ENCODE measurements at places on chromosomes 13 and 19.

DNA sequence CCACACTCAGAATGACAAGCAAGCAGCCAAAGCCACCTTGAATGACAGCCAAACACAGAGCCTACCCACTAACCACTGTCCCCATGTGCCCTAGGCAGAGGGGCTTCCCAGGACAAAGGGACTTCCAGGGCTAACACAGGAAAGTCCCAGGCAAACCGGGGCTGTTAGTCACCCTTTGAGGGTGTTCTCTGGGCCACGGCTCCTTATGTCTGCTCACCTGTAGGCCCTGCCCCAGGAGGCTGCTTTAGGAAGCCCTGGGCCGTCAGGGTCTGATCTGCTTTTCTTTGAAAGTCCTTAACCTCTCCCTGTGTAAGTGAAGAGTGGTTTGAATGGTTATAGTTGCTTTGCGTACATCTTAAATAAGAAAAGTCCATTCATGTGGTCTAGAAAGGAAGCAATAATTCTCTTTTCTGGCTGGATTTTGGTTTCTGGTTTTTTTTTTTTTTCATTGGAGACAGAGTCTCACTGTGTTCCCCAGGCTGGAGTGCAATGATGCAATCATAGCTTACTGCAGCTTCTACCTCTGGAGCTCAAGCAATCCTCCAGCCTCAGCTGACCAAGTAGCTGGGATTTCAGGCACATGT is 161.4 kb downstream of the EFNB2 start:
- DNase-seq, result no peak

DNA sequence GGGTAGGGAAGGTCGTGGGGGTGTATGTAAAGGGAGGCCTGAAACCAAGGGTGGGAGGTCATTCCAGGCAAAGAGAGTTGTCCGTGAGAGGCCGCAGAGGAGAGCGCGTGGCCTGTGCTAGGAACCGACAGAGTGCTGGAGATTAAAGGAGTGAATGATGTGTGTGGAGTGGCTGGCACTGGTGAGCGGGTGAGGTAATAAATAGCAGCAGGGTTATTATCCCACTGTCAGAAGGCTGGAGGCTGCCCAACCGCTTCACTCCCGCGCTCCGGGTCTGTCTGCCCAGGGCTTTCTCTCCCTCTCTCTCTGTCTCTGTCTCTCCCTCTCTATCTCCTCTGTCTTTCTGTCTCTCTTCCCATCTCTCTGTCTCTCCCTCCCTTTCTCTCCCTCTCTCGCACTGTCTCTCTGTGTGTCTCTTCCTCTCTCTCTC is 17.4 kb downstream of the ZNF579 start:
- peak; percentile 68 for DNase-seq

DNA sequence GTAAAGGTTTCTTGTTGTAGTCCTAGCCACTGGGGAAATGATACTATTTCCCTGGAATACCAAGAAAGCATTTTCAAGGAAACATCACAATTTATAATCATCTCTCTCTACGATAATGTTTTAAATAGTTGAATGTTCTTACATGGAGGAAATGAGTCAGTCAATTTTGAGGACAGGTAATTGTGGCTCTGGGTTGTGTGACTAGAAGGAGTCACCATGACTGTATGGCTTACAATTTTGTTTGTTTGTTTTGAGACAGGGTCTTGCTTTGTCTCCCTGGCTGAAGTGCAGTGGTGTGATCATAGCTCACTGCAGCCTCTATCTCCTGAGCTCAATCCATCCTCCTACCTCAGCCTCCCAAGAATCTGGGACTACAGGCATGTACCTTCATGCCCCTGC is 47.4 kb downstream of the COG3 start:
- DNase-seq, result no peak

- no peak for DNase-seq
Measured at GRCh38 chr19:1734321-1734966, 18.9 kb upstream of the ONECUT3 start.

DNA sequence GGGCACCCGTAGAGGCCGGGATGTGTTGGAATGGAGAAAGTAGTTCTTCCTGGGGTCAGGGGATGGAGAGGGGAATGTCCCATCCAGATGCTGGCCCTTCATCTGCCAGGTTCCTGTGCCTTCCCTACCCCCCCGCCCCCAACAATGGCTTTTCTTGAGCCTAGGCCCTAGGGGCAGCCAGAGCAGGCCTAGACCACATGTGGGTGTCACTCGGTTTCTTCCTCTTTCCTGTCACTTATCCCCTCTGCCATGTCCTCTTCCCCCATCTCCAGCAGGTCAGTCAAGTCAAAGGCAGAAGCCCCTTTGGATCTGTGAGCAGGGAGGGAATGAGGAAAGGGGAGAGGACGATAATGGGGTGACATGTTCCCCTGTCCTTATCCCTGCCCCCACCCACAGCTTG is 36.4 kb downstream of the LYL1 start:
- DNase-seq, result no peak

DNA sequence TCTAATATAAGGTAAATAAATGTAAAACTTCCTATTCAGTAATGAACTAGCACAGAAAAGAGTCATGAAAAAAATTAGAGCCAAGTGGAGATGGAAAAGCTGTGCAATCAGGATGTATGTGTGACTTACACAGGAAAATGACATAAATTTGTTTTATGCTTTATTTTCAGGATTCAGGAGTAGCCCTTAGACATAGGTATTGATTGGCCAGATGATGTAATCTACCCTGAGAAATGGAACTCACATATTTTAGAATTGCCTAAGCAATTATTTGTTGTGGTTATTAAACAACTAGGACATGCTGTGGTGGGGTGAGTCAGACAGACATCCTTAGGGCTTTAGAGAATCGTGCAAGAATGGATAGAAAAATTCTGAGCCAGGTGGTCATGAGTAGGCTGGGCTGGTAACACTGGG is 110.6 kb downstream of the PCDH9 start:
- DNase-seq, result no peak

DNA sequence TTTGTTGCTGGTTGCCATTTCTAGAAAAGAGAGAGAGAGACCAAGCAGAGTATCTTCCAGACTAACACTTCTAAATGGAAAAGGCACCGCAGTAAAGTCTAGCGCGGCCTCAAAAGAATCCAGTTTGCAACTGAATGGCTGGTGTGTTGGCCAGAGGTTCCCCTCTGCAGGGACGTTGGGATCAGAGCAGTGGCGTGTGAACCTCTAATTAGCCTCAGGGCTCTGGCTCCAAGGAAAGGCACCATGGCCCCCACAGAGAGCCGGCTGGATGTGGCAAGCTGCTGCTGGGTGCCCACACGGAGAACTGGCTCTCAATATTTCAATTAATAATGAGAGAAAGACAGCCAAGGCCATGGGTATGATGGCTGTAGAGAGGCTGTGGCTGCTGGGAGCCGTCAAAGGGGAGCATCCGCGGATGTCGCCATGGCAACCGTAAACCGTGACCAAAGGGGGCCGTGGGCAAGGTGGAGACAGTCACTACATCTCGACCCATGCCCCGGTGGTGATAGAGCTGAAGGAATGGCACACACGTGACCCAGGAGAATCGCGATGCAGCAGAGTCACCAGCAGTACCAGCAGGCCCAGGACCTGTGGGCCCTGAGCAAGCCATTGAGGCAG is 9.5 kb downstream of the VSTM2B start:
- DNase-seq, result no peak

- no peak for DNase-seq
Measured at GRCh38 chr13:34034411-34034810, 216.5 kb downstream of the RFC3 start.

DNA sequence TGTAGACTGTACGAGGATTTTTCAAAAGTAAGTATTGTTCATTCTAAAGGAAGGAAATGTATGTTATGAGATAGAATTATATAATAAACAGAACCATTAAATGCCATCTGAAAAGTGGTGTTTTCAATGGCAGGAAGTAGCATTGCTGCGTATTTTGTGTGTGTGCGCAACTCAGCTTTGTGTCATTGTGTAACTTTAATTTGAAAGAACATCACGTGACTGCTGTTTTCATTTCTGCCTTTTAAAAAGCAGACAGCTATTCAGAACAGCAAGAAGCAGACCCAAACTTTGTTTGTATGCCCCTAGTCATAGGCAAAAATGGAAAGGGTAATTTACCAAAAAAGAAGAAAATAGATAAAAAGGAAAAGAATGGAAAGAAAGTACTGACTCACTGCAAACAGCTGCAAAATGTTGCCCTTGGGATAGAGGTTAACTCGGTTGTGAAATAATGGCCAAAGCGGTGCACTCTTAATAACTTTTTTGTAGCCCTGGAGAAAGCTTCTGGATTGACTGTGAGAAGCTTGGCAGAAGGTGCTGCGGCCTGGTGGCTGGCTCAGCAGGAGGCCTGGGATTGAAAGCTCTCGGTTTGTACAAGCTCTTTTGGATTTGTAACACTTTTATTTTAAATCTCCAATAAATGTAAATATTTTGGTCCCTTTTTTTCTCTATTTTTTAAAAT is 97.3 kb downstream of the GGACT start:
- no peak for DNase-seq

DNA sequence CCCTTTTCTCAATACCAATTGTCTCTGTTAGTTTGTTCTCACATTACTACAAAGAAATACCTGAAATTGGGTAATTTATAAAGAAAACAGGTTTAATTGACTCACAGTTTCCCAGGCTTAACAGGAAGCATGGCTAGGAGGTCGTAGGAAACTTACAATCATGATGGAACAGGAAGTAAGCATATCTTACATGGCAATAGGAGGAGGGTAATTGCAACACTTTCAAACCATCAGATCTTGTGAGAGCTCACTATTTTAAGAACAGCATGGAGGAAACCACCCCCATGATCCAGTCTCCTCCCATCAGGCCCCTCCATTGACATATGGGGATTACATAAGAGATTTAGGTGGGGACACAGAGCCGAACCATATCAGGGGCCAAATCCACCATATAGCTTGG is 1210.1 kb upstream of the SPRY2 start:
- no peak for DNase-seq

- DNase-seq, result no peak
Measured at GRCh38 chr13:40096357-40096901, 441.0 kb downstream of the COG6 start.

DNA sequence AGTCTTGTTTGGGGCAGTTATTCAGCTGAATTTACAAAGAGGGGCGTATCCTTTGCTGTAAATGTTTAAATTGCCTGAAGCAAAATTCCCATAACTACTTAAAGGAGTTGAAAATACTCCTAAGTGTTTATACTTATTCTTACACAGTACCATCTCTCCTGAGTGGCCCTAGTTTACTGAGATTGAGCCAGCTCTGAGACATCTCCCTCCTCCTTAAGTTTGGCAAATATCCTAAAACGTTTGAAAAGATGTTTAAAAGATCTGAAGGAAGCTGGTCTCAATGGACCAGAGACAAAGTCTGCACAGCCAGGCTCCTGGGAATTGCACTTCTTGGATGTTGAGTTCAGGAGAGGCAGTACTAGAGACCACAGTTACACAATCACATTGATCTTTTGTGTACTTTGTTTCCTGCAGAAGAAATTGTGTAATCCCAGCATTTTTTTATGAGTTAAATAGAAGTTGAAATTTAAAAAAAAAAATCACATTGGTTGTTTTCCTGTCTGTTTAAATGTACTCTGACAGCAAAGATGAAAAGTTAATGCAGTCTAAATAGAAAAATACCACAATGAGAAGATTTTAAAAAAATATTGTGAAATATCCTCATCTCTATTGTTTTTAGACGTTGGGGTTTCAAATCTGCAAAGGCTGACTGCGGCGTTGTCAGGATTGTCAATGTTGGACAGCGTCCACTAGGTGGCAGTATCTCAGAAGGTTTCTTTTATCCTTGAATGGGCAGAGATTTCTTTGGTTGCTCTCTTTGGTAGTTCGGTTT is 20.7 kb downstream of the TNFSF11 start:
- DNase-seq, result no peak

GRCh38 chr13:41765020-41765419 is 195.9 kb downstream of the VWA8 start:
- DNase-seq, result no peak

GRCh38 chr19:38852231-38853044 is 2.7 kb upstream of the HNRNPL start:
- DNase-seq, result no peak

DNA sequence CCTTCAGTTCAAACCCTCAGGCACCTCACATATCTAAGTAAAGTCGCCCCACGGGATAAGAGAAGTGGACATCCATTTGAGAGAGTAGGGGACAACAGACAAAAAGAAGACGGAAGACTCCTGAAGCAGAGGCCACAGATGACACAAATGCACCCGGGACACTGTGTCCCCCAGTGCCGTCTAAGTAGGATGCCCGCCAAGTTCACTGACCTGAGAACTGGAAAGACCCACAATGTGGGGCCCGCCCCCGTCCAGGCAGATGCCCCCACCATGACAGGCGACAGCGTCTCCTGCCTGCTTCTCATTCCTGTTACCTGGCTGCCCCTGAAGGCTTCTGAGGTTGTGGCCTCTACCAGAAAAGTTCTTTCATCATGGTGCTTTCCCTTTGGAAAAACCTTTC is 16.9 kb downstream of the ANKRD27 start:
- DNase-seq, result no peak

GRCh38 chr19:339262-339887 is 5.2 kb downstream of the MIER2 start:
- no peak for DNase-seq

- DNase-seq, result no peak
Measured at GRCh38 chr19:2613507-2614295, 88.8 kb downstream of the GNG7 start.

- DNase-seq, result no peak
Measured at GRCh38 chr13:85665286-85665685, 133.9 kb downstream of the SLITRK6 start.
